Activated gamma-delta T cell treated with anti-CD3 and anti-CD28 coated beads, Interleukin-2, amount 50 U/mL, for 16 hours (primary cell): ENCODE measurements at places on chromosomes 3 and 15.

DNA sequence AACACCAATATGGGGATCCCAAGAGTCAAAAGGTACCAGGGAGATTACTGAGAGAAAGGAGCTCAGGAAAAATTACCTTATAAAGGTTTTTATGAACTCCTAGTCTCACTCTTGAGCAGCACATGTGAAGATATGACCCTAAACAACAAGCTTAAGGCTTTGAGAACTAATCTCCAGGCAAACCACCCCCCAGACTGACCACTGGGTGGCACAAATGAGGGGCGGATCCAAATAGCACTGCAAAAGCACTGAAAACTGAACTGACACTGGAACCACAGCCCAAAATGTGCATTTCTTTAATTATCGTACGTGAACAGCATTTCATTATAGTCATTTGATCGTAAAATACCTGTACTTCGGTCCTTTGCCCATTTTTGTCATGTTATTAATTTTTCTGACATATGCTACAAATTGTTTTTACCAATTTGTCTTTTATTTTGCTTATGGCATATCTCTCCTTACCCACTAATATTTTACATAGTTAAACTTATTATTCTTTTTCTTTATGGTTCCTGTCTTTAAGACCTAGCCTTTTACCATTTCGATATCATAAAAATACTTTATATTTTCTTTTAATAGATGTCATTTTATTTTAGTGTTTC lies 31.5 kb upstream of the TFDP2 start:
- DNase-seq, result no peak

- no peak for DNase-seq
These were observed 224.6 kb downstream of the NLGN1 start for GRCh38 chr3:173622166-173622565.

- no peak for DNase-seq
These were observed 9.0 kb downstream of the UBXN7 start for GRCh38 chr3:196423044-196423781.

GRCh38 chr3:46675843-46676567 lies 17.5 kb downstream of the ALS2CL start:
- no peak for DNase-seq

DNA sequence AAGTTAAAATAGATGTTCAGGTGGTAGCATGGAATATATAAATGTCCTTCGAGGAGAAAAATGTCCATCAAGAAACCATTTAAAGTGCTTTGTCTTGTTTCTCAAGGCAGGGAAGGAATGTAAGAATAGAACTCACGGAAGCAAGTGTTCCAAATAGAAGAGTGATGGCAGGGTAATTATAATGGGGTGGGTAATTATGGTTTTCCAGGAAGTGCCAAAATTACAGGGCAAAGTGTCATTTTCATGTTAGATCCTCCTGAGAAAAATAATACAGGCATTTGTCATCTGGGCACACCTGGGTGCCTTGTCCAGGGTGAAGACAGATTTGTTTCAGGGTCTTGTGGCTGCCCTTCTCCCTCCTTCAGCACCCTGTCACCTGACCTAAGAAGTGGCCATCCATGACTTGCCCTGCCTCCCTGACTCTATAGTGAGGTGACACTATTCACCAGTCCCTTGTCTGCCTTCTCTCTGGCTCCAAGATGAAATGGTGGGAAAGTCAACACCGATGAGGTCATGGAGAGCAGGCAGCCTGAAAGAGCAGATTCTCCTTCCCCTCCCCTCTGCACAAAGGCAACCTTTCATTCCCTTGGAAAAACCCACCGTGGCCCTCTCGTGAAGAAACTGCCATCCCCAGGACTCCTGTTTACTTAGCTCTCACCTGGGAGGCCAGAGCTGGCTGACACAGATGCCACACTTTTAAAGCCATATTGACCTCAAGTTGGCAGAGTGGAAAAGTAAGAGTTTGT lies 45.1 kb upstream of the AMOTL2 start:
- no peak for DNase-seq

- no peak for DNase-seq
These were observed 29.6 kb downstream of the LMLN start for GRCh38 chr3:197989651-197990050.

DNA sequence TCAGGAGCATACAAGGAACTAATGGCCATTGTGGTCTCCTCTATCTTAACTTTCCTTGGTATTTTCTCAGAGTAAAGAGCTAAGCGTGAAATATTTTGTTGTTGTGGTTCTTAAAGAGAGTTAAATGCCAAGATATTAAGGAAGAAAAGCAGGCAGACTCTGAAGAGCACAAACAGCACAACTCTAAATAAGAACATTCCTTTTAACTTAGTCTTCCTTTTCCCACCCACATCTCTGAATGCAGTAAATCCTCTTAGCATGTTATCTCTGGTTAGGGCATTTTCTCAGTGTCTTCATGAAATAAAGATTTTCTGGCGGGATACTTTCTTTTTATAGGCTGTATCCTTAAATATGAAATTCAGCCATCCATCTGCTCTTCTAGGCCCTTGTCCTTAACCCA lies 1.5 kb downstream of the GPR87 start:
- DNase-seq, result no peak

DNA sequence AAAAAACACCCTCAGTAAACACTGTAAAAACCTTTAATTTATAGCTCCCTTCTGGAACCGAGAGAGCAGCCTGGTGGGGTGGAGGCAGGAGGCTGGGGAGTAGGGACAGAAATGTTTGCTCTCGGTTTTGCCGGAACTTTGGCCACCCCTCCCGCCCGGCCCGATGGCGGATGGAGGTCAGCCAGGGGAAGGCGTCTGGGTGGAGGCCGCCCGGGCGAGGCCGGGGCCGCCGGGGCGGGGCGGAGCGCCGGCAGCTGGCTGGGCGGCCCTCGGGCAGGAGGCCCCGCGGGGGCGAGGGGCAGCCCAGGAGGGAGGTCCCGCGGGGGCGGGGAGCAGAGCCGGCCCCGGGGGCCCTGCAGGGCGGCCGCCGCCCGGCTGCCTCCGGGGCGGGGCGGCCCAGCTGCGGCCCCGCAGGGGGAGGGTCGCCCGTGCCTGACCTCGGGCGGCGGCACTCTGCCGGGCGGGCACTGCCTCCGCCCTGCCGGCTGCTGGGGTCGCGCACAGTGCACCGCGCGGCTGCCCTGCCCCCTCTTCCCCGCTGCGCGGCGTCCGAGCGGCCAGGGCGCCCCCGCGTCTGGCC lies 829 bp upstream of the SKIL start:
- peak; percentile 43 for DNase-seq

DNA sequence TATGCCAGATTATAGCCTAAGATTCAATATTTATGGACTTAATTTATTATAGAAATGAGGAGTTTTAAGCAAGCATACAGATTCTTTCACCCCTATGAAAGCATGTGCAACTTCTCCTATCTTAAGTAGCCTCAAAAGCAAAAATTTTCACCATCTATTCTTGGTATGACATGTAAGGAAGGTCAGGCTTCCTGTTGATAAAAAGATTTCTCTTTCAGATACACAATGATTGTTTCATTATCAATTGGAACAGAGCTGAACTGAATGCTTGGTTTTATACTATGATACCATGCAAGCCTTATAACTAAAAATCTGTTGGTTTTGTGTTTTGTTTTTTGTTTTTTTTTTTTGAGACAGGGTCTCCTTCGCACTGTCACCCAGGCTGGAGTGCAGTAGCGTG lies 3.9 kb downstream of the GRK7 start:
- DNase-seq, result no peak
